ENCODE measurements at places on chromosomes 2 and 18.

GRCh38 chr2:233217892-233218377 is 33.5 kb upstream of the ATG16L1 start:
- DNase-seq = no peak

- peak; percentile 49 for DNase-seq
Measured at GRCh38 chr18:58392324-58393000, 236.4 kb downstream of the ALPK2 start.

GRCh38 chr2:28428486-28428885 is 35.8 kb downstream of the FOSL2 start:
- no peak for DNase-seq

DNA sequence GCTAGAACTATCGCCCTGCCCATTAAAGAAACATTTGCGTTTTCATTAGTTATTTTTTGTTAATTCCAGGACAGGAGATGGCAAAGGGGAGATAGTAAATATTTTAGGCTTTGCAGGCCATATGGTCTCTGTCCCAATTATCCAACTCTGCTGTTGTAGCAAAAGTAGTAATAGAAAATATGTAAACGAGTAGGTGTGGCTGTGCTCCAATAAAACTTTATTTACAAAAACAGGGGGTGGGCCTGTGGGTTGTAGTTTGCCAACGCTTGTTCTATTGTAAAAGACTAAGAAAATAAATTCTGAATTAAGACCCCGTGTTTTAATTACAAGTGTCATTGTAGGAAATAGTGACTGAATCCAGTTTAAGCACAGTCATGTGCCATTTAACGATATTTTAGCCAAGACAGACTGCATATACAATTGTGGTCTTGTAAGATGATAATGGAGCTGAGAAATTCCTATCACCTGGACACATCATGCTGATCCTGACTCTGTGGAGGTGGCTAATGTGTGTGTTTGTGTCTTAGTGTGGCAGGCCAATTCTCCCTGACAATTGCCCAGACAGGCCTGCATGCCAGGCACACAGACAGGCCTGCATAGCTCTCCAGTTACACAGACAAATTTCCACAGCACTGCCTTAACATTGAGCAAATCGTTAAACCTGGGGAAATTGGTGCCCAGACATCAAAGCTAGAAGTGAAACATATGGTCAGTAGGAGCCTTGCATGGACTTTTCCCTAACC is 76.4 kb downstream of the SKA1 start:
- no peak for DNase-seq

DNA sequence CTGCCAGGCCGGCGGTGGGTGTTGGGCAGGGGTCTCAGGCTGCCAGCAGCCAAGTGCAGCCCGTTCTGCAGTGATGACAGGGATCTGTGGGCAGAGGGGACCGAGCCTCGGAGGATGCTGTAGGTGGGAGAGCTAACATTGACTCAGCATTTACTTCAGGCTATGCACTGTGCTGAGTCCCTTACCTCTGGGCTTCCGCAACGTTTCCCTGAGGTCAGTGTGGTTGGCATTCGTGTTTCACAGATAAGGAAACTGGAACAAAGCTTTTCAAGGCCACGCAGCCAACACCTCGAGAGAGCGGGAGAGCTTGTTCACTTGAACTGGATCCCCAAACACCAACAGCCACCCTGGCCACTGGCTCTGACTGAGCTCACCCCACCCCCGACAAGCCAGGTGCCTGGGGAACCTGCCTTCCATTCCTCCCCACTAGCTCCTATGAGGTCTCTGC is 839 bp upstream of the GPR148 start:
- DNase-seq = no peak

- DNase-seq = no peak
Measured at GRCh38 chr2:104658144-104658835, 195.6 kb upstream of the POU3F3 start.

DNA sequence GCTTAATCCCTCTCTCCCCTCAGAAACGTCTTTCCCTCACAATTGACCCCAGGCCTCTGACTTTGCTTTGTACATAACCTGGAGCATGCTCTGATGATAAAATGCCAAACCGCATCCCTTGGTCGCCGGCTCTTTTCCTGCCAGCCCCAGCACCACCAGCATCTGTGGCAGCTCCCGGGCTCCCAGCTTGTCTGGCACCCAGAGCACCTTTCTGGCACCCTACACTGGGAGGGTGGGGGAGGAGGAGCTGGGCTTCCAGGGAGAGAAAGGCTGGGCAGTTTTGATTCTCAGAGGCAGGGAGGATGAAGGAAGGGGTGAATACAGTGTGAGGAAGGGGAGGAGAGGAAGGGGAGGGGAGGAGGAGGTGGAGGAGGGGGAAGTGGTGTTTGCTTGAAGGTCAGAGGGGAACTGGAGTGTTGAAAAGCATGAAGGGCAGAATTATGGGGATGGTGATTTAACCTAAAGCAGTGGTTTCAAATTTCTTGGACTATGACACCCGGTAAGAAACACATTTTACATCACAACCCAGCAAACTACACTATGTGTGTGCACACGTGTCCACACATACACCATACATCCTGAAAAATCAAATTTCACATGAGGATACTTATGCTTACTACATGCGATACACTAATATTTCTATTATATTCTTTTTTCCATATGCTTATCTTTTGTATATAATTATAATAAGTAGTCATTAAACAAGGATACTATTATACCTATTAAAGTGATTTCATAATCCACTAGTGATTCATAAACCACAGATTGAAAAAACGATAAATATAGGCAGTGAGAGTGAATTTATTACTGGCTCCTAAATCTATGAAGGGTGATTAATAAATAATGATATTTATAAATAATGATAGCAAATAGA is 30.0 kb upstream of the IGFBP2 start:
- no peak for DNase-seq

- DNase-seq = no peak
Measured at GRCh38 chr2:128781585-128782385, 463.1 kb upstream of the HS6ST1 start.

DNA sequence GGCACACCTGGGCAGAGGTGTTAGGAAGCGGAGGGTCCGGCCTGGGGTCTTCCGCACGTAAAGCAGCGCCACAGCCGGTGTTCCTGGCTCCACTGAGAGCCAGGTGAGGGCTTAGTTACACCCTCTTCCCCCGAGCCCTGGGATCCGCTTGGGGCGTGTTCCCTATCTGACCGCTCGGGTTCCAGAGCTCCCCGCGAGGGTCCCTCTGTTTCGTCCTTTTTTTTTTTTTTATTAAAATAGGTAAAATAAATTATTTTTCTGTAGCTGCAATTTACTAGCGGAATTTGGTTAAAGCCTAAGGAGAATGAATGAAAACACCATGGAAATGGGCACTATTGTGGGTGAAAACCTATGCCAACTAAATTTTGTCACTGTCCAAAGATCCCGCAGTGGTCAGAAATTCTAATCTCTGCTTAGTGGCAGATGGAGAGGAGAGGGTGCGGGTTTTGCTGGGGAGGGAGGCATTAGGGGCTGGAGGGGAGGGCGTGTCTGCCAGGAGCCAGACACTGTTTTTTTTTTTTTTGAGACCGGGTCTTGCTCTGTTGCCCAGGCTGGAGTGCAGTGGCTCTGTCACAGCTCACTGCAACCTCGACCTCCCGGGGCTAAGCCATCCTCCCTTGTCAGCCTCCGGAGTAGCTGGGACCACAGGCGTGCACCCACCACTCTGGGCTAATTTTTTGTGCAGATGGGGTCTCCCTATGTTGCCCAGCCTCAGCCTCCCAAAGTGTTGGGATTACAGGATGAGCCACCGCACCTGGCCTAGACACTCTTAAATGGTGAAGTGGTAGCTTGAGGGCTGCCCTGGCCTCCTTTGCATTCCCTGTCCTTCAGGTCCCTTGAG is 834 bp downstream of the PDCL3 start:
- DNase-seq = no peak

GRCh38 chr2:118576109-118576855 is 271.2 kb downstream of the EN1 start:
- no peak for DNase-seq

DNA sequence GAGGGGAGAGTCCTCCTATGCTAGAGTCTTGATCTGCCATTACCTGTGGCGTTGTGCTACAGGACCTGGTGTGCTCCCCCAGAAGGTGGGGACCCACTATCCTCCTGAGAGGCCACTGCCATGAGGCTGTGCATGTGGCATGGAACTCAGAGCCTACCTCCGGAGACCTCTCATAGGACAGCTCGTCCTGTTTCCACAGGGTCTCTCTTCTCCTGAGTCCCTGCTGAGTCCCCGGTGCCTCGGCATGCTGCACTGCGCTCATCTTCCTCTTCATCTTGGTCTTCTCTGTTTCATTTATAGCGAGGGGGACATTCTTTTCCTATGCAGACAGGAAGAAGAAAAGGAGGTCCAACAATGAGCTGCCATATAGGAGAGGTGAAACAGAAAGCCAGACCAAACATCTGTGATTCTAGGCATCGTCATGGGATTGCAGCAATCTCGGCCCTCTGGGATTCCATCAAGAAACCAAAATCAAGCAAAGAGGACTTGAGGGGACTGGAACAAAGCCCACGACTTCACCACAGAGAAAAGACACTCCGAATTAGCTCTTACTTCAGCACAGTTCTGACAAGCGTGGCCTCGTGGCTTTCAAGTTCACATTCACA is 83.7 kb downstream of the KCNF1 start:
- DNase-seq = no peak

GRCh38 chr2:202750763-202751427 is 116.1 kb downstream of the FAM117B start:
- no peak for DNase-seq

GRCh38 chr18:1488957-1489356 is 584.3 kb downstream of the ADCYAP1 start:
- DNase-seq = no peak

- no peak for DNase-seq
Measured at GRCh38 chr2:16308816-16309215, 356.8 kb downstream of the CYRIA start.

DNA sequence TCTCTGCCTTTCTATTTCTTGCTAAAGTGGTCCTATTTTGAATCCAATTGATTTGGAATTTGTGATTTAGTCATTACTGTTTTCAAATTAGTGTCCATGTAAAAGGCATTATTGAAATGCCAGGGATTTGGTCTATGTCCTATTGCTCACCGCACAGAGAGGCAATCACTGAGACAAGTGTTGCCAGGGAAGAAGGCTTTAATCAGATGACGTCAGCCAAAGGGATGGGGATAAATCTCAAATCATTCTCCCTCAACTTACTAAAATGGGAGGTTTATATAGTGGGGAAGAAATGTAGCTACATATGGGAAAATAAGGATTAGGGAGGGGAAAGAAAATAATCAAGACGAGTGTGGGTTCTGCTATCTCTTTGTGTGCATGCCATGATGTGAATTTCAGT is 9.6 kb downstream of the SERPINB12 start:
- no peak for DNase-seq

DNA sequence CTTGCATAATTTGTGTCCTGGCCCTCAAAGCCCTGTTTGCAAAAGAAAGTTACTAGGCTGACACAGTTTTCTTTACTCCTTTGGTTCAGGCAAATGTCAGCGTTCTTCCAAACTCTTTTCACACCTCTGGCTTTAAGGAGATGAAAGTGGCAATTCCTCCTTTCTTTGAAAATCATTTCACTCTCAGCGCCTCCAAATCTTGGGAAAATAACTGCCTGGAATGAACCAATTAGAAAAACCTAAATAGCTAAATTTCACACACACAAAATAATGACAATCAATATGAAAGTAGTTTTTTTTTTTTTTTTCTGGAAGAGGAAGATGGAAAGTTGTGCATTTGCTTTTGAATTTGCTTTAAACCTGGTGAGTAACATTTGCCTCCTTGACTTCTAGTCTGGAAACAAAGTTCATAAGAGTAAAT is 1.7 kb downstream of the MEIS1 start:
- DNase-seq = no peak

- DNase-seq = peak; percentile 52
Measured at GRCh38 chr2:43407935-43408334, 181.5 kb upstream of the ZFP36L2 start.

GRCh38 chr2:3585261-3586109 is 9.4 kb upstream of the COLEC11 start:
- peak; percentile 95 for DNase-seq

GRCh38 chr2:29950481-29950880 is 29.1 kb upstream of the ALK start:
- no peak for DNase-seq

GRCh38 chr2:53584986-53585385 is 182.6 kb upstream of the CHAC2 start:
- DNase-seq = no peak

GRCh38 chr2:172693037-172693436 is 42.6 kb upstream of the RAPGEF4 start:
- DNase-seq = peak; percentile 99

- no peak for DNase-seq
Measured at GRCh38 chr2:160794926-160795325, 301.3 kb upstream of the RBMS1 start.

GRCh38 chr2:187345338-187345737 is 102.7 kb downstream of the CALCRL start:
- no peak for DNase-seq

DNA sequence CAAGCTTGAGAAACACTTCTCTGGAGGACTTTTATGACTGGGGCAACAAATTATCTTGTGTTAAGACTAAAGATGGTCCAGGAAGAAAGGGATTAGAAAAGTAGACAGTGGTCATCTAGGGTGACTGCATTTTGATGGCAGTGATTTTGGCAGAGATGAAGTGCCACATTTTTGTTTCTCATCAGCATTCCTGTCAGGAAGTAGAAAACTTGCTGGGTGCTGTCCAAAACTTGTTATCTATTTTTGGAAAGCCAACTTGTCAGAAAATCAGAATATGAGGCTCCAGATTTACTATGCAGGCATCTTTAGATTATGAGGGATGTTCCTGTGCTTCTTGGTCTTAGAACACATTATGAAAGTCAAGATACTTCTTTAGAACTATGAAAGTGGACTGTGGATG is 29.0 kb upstream of the CALCRL start:
- no peak for DNase-seq

- DNase-seq = no peak
Measured at GRCh38 chr2:181376442-181376841, 80.7 kb upstream of the ITGA4 start.

DNA sequence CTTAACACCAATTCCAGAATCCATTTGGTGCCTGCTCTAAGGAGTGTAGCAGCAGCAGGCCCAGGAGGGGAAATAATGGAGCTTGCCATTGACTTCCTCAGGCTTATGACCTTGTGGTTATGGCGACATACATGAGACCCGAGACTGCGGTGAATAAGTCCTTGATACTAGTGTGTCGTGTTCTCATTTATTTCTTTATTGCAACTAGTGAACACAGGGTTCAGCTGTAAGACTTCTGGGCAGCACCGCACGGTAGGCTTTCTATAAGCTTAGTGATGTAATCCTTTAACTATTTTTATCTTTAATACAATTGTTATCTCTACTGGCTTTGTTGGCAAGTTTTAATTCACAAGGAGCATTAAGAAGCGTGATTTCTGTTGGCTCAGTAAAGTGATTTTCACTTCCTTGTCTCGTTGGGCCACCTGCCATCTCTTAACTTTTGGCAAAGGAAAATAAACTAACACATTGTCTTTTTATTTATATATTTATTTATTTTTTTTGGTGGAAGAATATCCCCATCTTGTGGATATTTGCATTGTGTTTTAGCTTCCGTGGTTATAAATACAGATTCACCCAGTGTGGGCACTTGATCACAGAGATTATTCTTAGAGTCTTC is 139.8 kb downstream of the LTBP1 start:
- peak; percentile 67 for DNase-seq

Data from IMR-90 (cell line).